ENCODE measurements at places on chromosomes 2 and 18. TPM values are rescaled to one million over a fixed set of nuclear protein-coding genes. Genes with fewer than 3 reads are reported as not detected.

Gene ALPI
- not detected for total RNA-seq

Gene KCNF1
- 20.0 TPM for total RNA-seq

Gene GPR45
- 0.82 TPM for total RNA-seq

Gene IFIH1
- total RNA-seq = 2.0 TPM

Gene TMEM247
- total RNA-seq = not detected

Gene GPAT2
- 2.0 TPM for total RNA-seq

Gene ELOA2
- not detected for total RNA-seq

Gene NFATC1
- total RNA-seq = 0.41 TPM

Gene CCBE1
- total RNA-seq = 32.6 TPM

Gene C2orf72
- 27.7 TPM for total RNA-seq

Gene TLK1
- total RNA-seq = 13.5 TPM

Gene AKAIN1
- 4.5 TPM for total RNA-seq

Gene REG3A
- not detected for total RNA-seq

Gene SMC6
- 35.5 TPM for total RNA-seq

Gene GAL3ST2
- 0.41 TPM for total RNA-seq

Gene GAD1
- 80.7 TPM for total RNA-seq

Gene ZNF512
- 49.3 TPM for total RNA-seq

Gene STAT4
- 5.3 TPM for total RNA-seq

Gene TMEM17
- 4.9 TPM for total RNA-seq

Gene MARCO
- total RNA-seq = under 0.01 TPM

Gene EVX2
- total RNA-seq = not detected

Gene VWA3B
- under 0.01 TPM for total RNA-seq

Gene SERPINB12
- total RNA-seq = not detected

Gene FAM110C
- 8.6 TPM for total RNA-seq

Gene MC5R
- 2.9 TPM for total RNA-seq

Gene GNLY
- total RNA-seq = not detected

Gene C2orf81
- total RNA-seq = 0.41 TPM

Gene C2orf15
- 4.5 TPM for total RNA-seq

Gene G6PC2
- not detected for total RNA-seq

Gene CENPA
- 1.2 TPM for total RNA-seq

Data from frontal cortex (tissue), 4 donors.